HCT116 (cell line): ENCODE measurements at places on chromosomes 2 and 18.
A peak's percentile ranks its signal among the peaks of the same experiment; 100 is the strongest.

GRCh38 chr18:36903215-36903928 is 74.4 kb downstream of the KIAA1328 start:
- no peak for DNase-seq

- DNase-seq, result peak; percentile 48
Measured at GRCh38 chr18:3703732-3704176, 253.8 kb downstream of the TGIF1 start.

- DNase-seq, result no peak
Measured at GRCh38 chr2:44796771-44797170, 144.7 kb upstream of the SIX3 start.

- no peak for DNase-seq
Measured at GRCh38 chr18:78309307-78309706, 670.3 kb upstream of the SALL3 start.

DNA sequence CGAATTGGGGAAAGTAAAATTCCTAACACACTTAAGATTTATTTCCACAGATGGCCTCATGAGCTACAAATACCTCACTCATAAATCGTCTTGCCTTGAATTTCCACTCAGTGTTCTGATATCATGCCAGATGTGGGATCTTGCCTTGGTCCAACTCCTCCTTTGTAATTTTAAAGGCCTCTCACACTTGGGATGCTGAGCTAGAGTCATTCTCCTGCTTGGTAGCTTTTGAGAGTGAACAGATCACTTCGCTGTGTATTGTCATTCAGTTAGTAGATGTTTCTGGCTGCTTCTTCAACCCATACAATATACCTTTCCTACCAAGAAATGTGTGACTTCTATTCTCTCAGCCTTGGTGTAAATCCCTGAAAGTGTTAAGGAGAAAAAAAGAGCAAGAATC is 309.2 kb downstream of the NRXN1 start:
- no peak for DNase-seq

- DNase-seq, result no peak
Measured at GRCh38 chr2:200667413-200667812, 81.6 kb downstream of the AOX1 start.

DNA sequence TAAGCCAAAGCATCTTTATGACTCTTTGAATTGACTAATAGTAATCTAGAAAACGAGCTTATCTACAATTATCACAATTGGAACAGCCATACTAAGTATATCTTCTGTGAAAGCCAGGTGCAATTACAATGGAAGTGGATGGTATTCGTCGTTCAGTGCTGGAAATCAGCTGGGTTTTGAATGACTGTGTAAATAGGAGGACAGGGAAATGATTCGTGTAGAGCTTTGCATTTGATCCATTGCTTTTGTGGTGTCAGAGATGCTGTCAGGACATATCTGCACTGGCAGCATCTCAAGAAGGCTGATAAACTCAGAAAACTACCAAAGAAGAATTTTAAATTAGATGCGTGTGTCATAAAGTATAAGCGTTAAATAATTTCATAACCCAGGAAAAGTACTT is 187.1 kb downstream of the ZNF407 start:
- no peak for DNase-seq

DNA sequence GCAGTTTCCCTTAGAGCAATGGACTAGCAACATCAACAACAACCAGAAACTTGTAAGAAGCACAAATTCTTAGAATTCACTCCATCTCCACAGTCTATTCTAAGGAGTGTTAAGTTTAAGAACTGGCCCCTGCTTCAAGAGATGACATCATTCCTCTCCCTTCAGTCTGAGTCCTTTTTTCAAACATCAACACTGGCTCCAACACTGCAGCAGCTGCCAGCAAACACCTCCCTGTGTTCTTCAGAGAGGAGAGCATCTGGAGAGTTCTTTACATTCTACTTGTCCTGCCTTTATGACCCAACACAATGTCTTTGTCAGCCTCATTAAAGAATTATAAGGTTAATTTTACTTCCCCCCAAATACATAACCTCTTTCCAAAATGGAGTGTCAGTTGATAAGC is 122.3 kb downstream of the HNMT start:
- DNase-seq, result no peak

DNA sequence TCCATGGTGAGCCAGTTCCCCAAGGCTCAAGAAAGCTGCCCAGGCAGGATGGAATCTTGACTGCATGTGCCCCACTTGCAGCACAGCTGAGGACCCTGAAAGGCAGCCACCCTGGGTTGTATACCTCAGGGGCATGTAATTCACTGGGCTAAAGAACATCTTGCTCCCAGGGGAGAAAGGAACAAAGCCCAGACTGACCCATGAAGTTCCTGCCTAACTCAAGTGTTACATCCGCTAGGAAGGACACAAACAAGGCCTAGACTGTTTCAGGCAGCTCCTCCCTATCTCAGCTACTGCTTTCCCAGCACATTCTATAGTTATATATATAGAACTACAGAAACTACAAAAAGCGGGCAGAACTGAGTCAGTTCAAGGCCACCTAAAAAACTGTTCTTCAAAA is 69.0 kb downstream of the RBM43 start:
- no peak for DNase-seq

DNA sequence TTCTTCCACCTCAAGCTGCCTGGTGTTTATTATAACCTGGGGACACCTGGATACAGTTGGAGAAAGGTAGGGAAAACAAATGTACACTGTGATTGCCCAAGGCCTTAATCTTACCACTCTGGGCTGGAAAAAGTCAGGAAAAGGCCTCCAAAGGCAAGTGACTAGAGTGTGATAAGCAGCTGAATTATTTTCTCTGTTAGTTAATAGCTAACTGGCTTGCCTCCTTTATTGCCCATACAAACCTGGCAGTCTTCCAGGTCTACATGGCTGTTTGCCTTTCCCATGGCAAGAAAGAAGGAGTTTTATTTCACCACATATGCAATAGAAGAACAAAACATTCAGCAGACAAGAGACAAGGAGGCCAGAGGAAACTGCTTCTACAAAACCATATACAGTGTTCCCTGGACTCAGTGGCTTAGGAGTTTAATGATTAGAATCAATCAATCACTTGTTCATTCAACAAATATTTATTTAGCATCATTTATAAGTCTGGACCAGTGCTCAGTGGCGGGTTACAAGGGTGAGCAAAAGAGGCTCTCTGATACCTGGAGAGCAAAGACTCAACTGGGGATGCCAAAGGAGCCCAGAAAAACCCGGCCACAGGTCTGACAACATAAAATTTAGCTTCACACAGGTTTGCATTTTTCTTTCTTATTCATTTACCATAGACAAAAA is 27.5 kb upstream of the SUCLG1 start:
- DNase-seq, result no peak

- DNase-seq, result no peak
Measured at GRCh38 chr2:167712275-167712674, 535.1 kb downstream of the STK39 start.

GRCh38 chr18:78699499-78699898 is 280.1 kb upstream of the SALL3 start:
- no peak for DNase-seq

DNA sequence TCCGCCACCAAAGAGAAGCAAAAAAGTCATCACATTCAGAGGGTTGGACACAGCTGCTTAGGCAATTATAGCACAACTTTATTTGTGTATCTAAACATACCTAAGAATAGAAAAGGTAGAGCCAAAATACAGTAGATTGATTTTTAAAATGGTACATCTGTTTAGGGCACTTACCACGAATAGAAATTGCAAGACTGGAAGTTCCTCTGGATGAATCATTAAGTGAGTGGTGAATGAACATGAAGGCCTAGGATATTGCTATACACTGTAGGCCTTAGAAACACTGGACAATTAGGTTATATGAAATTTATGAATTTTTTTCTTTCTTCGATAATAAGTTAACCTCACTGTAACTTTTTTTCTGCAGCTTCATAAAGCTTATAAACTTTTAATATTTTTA is 687.0 kb downstream of the BCL11A start:
- DNase-seq, result no peak

DNA sequence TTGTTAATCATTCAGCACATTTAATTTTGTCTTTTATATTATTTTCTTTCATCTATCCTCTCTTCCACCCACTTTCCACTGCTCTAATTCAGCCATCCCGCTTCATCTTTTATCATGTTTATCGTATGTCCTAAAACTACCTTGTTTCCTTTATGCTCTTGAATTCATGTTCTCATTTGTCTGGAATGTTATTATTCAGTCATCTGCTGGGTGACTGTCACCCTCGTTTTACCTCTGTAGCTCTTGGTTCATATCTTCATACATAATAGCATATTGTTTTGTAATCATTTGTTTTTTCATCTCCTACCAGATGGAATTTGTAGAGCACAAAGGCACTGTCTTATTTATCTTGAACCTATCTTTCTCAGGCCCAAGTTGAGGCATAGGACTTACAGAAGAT is 37.0 kb downstream of the SMCHD1 start:
- DNase-seq, result no peak

GRCh38 chr18:70513502-70514171 is 224.8 kb downstream of the SOCS6 start:
- DNase-seq, result no peak

DNA sequence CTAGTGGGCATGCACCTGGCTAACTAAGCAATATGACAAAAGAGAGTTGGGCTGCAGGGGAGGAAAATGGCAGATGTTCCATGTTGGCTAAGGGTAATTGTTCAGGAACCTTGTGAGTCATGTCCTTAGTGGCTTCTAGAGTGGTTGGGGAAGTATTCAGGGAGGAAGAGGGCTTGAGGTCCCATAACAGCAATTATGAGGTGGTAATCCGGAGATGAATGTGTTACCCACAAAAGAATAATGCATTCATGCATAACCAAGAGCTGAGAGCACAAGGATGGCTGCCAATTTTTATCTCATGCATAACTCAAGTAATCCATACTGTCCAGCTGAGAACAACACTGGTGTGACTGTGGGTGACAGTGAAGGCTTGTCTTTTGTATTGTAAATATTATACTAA is 42.9 kb downstream of the TMEFF2 start:
- DNase-seq, result no peak

GRCh38 chr2:4020153-4020552 is 316.8 kb downstream of the DCDC2C start:
- no peak for DNase-seq

DNA sequence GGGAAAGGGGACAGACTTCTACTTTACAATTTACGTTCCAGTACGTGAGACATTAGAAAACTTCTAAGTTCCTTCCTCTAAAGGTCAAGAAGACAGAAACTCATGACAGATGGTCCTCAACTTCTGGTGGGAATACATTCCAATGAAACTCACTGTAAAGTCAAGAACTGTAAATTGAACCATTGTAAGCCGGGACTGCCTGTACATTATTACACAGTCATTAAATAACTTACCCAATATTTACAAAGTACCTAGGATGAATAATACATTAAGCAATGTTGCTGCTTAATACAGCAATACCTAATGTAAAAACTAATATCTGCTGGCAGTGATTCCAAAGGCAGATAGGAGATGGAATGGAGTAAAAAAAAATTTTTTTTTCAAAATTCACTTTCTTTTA is 51.9 kb downstream of the CDH2 start:
- DNase-seq, result no peak

- no peak for DNase-seq
Measured at GRCh38 chr2:34188464-34189303, 589.6 kb upstream of the FAM98A start.
